ENCODE measurements at places on chromosomes 1 and 21. TPM values are rescaled to one million over a fixed set of nuclear protein-coding genes. Genes with fewer than 3 reads are reported as not detected.

Gene LINGO4
- not detected for total RNA-seq

Gene REN
- not detected for total RNA-seq

Gene SERPINC1
- total RNA-seq, result 0.16 TPM

Gene CCDC30
- 0.59 TPM for total RNA-seq

Gene PAQR6
- total RNA-seq, result 3.6 TPM

Gene S1PR1
- total RNA-seq, result not detected

Gene NRIP1
- 20.2 TPM for total RNA-seq

Gene PLPP3
- total RNA-seq, result 30.0 TPM
